Activated CD4-positive, alpha-beta T cell treated with anti-CD3 and anti-CD28 coated beads, Interleukin-2, amount 10 ng/mL, durations not matched to agents 7 days and 5 days (primary cell): ENCODE measurements at places on chromosomes 16 and 17. TPM values are rescaled to one million over a fixed set of nuclear protein-coding genes. Genes with fewer than 3 reads are reported as not detected.

DNA sequence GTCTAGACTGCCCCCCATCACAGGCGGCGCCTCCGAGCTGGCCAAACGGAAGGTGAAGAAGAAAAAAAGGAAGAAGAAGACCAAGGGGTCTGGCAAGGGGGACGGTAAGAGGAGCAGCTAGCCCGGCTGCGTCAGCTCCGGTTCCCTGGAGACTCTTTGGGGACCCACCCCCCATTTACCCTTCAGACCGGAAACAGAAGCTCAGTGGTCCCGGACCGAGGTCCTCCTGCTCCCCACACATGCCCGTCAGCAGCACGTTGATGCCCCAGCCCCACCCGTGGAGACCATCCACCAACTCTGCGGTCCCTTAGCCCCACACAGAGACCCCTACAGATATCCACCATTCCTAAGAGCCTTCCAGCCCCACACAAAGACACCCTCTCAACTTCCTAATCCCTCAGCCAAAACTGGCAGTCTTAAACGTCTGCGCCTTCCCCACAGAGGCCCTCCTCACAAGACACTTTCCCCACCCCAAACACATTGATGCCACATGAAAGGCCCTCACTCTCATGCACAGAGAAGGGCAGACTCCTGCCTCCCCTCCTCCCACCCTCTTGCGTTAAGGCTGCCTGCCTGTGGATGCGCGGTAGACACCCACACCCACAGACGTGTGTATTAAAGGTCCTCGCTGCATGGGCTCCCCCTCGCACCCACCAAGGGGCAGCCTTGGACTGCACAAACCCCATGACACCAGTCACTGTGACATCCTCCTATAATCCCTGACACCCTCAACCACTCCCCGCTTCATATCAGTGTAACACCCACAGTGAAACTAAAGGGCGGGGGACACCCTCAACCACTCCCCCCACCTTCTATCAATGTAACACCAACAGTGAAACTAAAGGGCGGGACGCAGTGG, 58.2 kb upstream of the RPH3AL start:
- H3K4me3 ChIP-seq, result peak overlapping the region; percentile 80
- H3K36me3 ChIP-seq, result peaks cover 46% of the 10 kb centered on the region
- peak; percentile 84 for DNase-seq
- H3K27me3 ChIP-seq, result no peaks in the 10 kb centered on the region
- peak overlapping the region; percentile 90 for H3K27ac ChIP-seq

GRCh38 chr17:65537845-65538674, 23.4 kb downstream of the AXIN2 start:
- peaks cover 25% of the 10 kb centered on the region for H3K4me1 ChIP-seq
- peaks cover 50% of the 10 kb centered on the region for H3K36me3 ChIP-seq
- DNase-seq, result peak; percentile 62
- H3K4me3 ChIP-seq, result peak overlapping the region; percentile 68
- H3K27me3 ChIP-seq, result no peaks in the 10 kb centered on the region

DNA sequence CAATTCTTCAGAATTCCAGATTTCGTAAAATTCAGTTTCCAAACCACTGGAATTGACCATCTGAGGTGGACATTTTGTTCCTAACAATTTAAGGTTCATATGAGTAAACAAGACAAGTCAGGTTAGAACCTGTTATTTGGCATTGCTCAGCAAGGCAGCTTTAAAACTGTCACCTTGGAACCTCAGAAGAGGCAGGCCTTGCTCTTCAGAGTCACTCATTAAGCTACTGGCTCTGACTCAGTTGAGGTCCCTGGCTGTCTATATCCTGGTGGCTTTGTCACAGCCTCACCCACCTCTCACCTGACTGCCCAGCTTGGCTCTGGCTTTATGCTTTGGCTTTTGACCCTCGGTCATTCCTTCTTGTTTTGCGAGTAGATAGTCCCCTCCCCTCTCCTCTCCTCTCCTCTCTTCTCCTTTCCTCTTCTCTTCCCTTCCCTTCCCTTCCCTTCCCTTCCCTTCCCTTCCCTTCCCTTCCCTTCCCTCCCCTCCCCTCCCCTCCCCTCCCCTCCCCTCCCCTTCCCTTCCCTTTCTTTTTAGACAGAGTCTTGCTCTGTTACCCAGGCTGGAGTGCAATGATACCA, 238.4 kb downstream of the SHISA9 start:
- no peak overlapping the region for H3K4me3 ChIP-seq
- DNase-seq, result no peak
- H3K4me1 ChIP-seq, result no peaks in the 10 kb centered on the region
- H3K36me3 ChIP-seq, result no peaks in the 10 kb centered on the region
- H3K27me3 ChIP-seq, result no peaks in the 10 kb centered on the region

GRCh38 chr17:6636105-6636504, 4.4 kb downstream of the KIAA0753 start:
- H3K4me3 ChIP-seq, result no peak overlapping the region
- no peaks in the 10 kb centered on the region for H3K27me3 ChIP-seq
- DNase-seq, result no peak
- peaks cover 25% of the 10 kb centered on the region for H3K4me1 ChIP-seq
- H3K27ac ChIP-seq, result no peak overlapping the region

Gene B4GALNT2
- total RNA-seq, result not detected

Gene NKD1
- total RNA-seq, result 0.81 TPM

GRCh38 chr17:1673041-1673785, 11.5 kb downstream of the PRPF8 start:
- peak overlapping the region; percentile 34 for H3K27ac ChIP-seq
- peak; percentile 20 for DNase-seq
- no peak overlapping the region for H3K4me3 ChIP-seq
- H3K36me3 ChIP-seq, result peaks cover 77% of the 10 kb centered on the region
- peaks cover 13% of the 10 kb centered on the region for H3K4me1 ChIP-seq

DNA sequence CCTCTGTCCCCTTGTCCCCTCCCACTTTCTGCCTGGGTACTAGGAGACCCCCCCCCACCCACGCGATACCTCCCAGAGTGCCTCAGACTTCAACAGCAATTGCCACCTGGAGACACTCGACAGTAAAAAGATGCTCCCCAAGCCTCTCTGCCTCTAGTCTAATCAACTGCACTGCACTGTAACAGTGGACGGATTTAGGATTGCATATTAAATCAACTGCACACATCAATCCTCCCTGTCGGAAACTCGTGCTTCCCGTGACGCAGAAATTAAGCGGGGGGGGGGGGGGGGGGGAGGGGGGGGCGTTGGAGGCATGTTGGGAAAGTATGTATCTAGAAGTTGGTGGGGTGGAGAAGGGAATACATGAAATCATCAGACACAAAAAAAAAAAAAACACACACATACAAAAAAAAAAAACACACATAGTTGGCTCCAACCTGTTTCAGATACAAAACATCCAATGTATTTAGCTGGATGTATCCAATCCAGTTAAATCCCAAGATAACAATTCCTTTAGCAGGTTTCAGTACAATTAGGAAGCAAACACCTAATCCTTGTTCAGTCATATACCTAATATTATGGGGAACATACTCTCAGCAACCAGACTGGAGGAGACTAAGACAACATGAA, 29.7 kb downstream of the FAM222B start:
- H3K4me3 ChIP-seq, result peak overlapping the region; percentile 83
- H3K4me1 ChIP-seq, result peaks cover 36% of the 10 kb centered on the region
- DNase-seq, result no peak
- H3K27me3 ChIP-seq, result no peaks in the 10 kb centered on the region

DNA sequence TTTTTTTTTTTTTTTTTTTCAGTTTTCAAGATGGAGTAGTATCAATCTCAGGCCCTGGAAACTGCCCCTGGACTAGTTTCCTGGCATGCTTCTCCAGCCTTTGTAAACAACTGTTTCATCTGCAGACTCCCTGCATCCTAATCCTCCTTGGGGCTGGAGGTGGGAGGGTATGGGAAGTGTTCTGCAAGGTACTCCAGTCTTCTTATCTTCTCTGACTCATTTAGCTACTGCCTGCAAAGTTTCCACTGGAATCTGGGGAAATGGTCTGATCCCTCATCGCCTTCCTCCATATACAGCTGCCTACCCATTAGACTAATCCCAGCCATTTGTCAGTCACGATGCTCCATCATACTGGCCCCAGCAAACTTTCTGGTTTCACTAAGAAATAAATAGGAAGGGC, 21.5 kb downstream of the COPZ2 start:
- H3K36me3 ChIP-seq, result peaks cover 2% of the 10 kb centered on the region
- H3K4me1 ChIP-seq, result peaks cover 43% of the 10 kb centered on the region
- peaks cover 28% of the 10 kb centered on the region for H3K27me3 ChIP-seq
- no peak overlapping the region for H3K4me3 ChIP-seq

GRCh38 chr17:78357672-78358537, 2.0 kb downstream of the SOCS3 start:
- no peak for DNase-seq
- H3K4me1 ChIP-seq, result peaks cover 60% of the 10 kb centered on the region
- H3K27ac ChIP-seq, result peak overlapping the region; percentile 79
- H3K4me3 ChIP-seq, result peak overlapping the region; percentile 79
- H3K27me3 ChIP-seq, result peaks cover 3% of the 10 kb centered on the region
- H3K36me3 ChIP-seq, result peaks cover 29% of the 10 kb centered on the region

GRCh38 chr17:64503821-64504768, 2.0 kb downstream of the DDX5 start:
- H3K27me3 ChIP-seq, result no peaks in the 10 kb centered on the region
- H3K36me3 ChIP-seq, result peaks cover 70% of the 10 kb centered on the region
- no peak for DNase-seq

DNA sequence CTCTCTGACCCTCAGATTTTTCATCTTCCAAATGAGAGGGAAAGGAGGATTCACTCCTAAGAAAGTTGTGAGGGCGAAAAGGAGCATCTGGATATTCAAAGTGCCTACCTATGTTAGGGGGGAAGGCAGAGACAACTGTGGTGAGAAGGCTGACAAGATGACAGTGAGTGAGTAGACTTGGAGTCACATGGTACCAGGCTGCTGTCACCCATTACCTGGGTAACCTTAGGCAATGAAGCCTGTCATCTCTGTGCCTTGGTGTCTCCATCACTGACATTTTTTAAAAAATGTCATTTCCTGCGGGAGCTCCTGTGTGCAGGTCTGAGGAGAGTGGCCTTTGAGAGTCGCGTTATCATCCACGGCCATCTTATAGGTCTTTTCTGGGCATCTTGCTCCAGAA, 124.0 kb downstream of the MAF start:
- H3K27me3 ChIP-seq, result peaks cover 2% of the 10 kb centered on the region
- H3K4me1 ChIP-seq, result no peaks in the 10 kb centered on the region
- no peak overlapping the region for H3K4me3 ChIP-seq
- H3K27ac ChIP-seq, result no peak overlapping the region

DNA sequence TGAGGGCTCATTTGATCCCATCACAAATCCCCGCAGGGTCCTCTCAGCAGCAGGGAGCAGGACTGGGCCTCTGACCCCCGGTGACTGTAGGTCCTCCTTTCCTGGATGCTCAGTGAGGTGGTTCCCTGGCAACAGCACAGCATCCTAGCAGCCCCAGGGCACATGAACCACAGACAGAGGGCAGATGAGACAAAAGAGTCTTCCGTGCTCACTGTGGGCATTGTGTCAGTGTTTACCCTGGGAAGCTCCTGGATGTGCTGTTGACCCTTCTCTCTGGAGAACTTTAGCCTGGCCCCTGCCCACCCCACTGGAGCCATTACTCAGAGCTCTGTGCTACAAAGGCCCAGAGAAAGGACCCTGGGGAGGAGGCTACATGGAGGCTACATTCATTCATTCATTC, 21.7 kb upstream of the TMEM220 start:
- H3K4me3 ChIP-seq, result no peak overlapping the region
- no peak overlapping the region for H3K27ac ChIP-seq
- DNase-seq, result no peak
- H3K4me1 ChIP-seq, result no peaks in the 10 kb centered on the region
- no peaks in the 10 kb centered on the region for H3K36me3 ChIP-seq

DNA sequence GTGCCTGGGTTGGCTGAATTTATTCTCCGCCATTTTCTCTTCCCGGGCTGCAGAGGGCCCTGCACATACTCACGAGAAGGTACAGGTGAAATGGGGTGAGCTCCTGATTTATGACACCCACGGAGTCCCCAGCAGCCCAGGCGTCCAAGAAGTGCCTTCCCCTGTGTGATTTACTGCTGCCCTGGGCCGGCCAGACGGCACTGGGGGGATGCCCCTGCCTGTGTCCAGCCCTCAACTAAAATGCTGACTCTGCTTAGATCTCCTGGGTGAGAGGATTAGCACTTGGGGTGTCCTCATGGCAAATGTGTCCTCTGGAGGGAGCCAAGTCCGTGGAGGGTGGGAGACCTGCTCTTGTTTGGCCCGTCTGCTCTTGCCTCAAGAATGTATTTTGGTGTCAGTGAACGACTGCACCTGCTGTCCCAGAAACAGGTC, 132.4 kb downstream of the MAF start:
- no peak overlapping the region for H3K27ac ChIP-seq
- H3K4me3 ChIP-seq, result no peak overlapping the region
- peaks cover 8% of the 10 kb centered on the region for H3K27me3 ChIP-seq
- DNase-seq, result no peak

- H3K27me3 ChIP-seq, result no peaks in the 10 kb centered on the region
- H3K36me3 ChIP-seq, result peaks cover 13% of the 10 kb centered on the region
- no peak for DNase-seq
- no peak overlapping the region for H3K4me3 ChIP-seq
Observed at GRCh38 chr16:85571813-85572619, 41.1 kb upstream of the GSE1 start.

- no peak for DNase-seq
- peaks cover 63% of the 10 kb centered on the region for H3K4me1 ChIP-seq
- peaks cover 12% of the 10 kb centered on the region for H3K36me3 ChIP-seq
Observed at GRCh38 chr17:1110862-1111598, 68.8 kb downstream of the ABR start.

DNA sequence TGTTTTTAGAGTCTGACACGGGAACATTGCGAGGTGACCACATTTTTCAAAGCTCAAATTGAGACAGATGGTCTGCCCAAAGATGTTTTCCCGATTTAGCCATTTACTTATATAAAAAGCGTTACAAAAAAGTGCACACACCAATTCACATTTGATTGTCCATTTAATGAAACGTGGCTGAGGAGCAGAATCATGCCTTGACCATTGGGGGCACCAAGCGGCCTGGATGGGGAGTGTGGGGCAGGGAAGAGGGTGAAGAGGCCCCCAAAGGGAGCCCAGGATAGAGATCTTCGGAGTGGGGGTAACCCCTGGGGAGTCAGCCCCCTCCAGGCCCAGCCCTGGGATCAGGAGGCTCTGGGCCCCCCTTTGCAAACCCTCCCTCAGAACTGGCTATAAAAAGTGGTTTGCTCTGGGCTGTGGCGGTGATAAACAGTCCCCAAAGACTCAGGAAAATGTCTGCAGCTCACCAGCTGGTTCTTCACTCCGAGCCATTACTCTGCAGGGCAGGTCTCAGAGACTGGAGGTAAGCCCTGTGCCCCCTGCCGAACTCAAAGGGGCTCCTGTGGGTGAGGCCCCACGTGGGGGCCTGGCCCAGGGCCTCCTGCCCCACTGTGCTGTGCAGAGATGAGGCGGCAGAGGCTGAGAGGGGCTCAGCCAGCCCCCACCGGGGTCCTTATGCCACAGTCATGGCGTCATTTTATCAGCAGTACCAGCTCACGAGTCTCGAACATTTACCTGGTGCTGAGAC, 105.9 kb upstream of the SEC14L1 start:
- no peak overlapping the region for H3K27ac ChIP-seq
- no peaks in the 10 kb centered on the region for H3K4me1 ChIP-seq
- peaks cover 12% of the 10 kb centered on the region for H3K27me3 ChIP-seq
- no peaks in the 10 kb centered on the region for H3K36me3 ChIP-seq
- H3K4me3 ChIP-seq, result no peak overlapping the region
- DNase-seq, result no peak
